Left hindlimb (tissue), 1 donor: ENCODE measurements at places on chromosomes 6 and 20.

GRCh38 chr6:40477246-40478126, 109.7 kb downstream of the LRFN2 start:
- DNase-seq: no peak

DNA sequence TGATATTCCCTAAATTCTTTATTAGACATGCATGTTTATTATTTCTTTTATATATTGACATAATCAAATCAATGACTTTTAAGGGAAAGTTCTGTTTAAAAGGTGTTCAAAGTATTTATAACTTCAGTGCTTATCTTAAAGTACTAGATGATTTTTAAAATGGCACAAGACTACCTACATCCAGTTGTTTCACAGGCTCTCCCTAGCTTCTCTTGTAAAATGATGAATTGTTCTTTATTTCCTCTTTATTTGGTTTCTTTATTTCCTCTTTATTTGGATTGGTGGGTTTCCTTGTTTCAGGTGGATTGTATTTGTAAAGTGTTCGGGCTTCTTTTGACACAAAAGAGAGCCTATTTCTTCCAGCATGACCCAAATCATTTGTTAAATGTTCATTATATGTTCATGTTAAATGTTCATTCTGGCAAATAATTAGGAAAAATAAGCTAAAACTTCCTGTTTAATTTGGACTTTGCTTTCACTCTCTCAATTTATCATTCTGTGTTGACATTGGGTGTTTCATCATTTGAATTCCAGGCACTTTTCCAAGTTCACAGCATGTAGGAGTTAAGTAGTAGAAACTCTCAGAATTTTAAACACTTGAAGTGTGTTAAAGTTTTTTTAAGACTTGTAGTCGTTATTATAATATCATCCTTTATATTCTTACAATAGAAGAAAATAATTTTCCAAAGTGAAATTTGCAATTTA, 24.6 kb downstream of the MLIP start:
- no peak for DNase-seq

DNA sequence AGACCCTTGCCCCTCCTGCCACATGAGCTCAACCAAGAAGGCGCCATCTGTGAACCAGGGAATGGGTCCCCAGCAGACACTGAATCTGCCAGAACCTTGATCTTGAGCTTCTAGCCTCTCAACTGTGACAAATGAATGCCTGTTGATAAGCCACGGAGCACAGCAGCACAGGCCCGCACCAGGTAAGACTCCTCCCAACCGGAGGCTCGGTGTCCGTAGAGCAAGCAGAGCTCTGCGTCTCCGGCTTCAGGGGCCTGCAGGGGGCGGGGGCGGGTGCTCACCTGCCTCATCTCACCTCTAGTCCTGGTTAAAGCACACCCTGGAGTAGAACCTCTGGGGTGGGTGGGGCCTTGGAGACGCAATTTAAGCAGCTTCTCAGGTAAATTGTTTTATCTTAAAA, 122.7 kb downstream of the SMOC2 start:
- no peak for DNase-seq

- no peak for DNase-seq
Measured at GRCh38 chr6:147742440-147742839, 233.9 kb downstream of the SAMD5 start.

- DNase-seq: no peak
Measured at GRCh38 chr6:81969011-81969410, 216.5 kb upstream of the TENT5A start.

GRCh38 chr6:36803482-36803881, 35.8 kb downstream of the CPNE5 start:
- no peak for DNase-seq

- DNase-seq: no peak
Measured at GRCh38 chr20:15069355-15069754, 731.9 kb upstream of the FLRT3 start.

GRCh38 chr6:26394289-26394688, 7.8 kb upstream of the BTN3A1 start:
- DNase-seq: no peak

DNA sequence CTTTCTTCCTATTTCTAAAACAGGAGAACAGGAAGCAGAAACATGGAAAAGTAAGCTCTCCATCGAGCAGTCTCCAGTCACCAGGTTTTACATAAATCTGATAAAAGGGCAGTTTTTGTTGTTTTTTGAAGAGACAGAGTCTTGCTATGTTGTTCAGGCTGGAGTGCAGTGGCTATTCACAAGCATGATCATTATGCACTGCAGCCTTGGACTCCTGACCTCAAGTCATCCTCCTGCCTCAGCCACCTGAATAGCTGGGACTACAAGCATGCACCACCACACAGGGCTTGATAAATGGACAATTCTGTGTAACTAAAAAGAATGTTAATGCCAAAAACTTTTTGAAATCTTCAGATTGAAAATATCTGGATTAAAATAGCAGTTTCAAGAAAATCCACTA, 23.8 kb downstream of the SAMHD1 start:
- no peak for DNase-seq

- DNase-seq: no peak
Measured at GRCh38 chr20:18748987-18749386, 64.6 kb upstream of the SCP2D1 start.

DNA sequence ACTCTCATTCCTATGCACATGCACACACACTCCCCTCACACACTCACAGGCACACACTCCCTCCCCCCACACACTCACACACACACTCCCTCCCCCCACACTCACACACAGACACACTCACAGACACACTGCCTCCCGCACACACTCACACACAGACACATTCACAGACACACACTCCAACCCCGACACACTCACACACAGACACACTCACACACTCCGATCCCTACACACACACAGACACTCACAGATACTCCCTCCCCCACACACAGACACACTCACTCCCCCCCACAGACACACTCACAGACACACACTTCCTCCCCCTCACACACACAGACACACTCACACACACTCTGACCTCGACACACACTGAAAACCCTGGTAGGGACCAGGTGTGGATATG, 176.2 kb downstream of the TFAP2C start:
- DNase-seq: no peak
